ENCODE measurements at places on chromosomes 6 and 20. TPM values are rescaled to one million over a fixed set of nuclear protein-coding genes. Genes with fewer than 3 reads are reported as not detected.
A peak's percentile ranks its signal among the peaks of the same experiment; 100 is the strongest.

Gene FAM184A
- total RNA-seq: 0.26 TPM

Gene POLR1H
- total RNA-seq: 62.1 TPM

Gene TXLNB
- not detected for total RNA-seq

Gene CRYBG1
- 45.0 TPM for total RNA-seq

- no peak for DNase-seq
Measured at GRCh38 chr6:135658481-135658880, 160.9 kb upstream of the AHI1 start.

DNA sequence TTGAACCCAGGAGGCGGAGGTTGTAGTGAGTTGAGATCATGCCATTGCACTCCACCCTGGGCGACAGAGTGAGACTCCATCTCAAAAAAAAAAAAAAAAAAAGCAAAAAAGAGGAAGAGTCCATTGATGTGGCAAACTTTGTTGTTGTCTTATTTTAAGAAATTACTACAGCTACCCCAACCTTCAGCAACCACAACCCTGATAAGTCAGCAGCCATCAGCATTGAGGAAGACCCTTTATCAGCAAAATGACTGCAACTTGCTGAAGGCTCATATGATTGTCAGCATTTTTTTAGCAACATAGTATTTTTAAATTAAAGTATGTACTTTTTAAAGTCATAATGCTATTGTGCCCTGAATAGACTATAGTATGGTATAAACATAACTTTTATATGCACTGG, 48.8 kb downstream of the ZFP64 start:
- no peak for DNase-seq

DNA sequence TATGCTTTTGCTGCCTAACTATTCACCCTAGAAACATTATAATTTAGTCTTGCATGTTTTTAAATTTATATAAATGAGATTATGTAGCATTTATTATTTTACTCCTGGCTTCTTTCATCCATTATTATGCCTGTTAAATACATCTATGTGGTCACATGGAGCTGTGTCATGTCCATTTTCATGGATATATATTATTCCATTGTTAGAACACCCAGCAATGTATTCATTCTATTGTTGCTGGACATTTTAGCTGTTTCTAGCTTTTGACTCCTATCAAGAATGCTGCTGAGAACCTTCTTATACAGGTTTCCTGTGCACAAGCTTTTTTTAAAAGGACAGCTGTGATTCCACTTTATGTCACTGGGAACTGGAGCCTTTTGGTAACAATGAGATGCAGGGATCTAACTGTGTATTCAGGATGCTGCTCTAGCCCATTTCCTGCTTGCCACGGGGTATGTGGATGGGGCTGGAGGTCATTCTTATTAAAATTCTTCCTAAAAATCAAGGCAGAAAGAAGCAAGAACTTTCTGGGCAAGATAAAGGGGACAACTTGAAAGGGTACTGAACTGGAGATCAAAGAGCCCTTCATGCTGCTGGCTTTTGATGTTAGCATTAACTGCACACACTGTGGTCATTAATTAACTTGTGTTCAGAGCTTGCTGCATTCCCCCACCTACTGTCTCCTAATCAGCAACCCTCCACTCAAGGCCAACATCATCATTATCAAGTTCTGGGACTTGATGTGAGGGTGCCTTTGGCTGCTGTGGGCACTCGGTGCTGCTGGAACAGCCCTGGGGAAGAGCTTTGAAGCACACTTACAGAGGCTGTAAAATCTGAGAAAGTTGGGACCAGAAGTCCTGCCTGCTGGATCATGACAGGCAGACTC, 96.6 kb upstream of the AKIRIN2 start:
- no peak for DNase-seq

DNA sequence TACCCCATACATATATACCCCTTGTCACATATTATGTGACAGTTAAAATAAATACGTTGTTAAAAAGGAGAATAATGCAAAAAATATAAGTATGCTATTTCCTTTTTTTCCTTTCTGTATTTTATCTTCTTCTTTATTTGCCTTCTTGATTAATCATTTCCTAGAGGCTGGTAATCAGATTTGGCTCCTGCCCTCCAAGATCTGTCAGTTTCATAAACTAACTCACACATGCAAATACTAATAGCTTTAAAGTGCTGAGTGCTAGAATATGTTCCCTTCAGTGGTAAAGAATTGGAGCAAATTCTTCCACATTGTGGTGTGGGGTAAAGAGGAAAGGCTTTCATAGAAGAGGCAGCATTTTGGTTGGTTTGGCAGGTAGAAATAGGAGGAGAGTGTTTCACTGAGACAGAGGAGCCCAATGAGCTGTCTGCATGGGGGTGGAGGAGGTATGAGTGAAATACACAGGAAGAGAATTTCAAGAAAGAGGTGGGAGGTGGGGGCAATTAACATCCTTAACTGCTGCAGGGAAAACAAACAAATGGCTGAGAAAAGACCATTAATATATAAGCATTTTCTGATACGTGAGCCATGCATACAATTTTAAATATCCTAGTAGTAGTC, 523.9 kb downstream of the BMP2 start:
- no peak for DNase-seq

DNA sequence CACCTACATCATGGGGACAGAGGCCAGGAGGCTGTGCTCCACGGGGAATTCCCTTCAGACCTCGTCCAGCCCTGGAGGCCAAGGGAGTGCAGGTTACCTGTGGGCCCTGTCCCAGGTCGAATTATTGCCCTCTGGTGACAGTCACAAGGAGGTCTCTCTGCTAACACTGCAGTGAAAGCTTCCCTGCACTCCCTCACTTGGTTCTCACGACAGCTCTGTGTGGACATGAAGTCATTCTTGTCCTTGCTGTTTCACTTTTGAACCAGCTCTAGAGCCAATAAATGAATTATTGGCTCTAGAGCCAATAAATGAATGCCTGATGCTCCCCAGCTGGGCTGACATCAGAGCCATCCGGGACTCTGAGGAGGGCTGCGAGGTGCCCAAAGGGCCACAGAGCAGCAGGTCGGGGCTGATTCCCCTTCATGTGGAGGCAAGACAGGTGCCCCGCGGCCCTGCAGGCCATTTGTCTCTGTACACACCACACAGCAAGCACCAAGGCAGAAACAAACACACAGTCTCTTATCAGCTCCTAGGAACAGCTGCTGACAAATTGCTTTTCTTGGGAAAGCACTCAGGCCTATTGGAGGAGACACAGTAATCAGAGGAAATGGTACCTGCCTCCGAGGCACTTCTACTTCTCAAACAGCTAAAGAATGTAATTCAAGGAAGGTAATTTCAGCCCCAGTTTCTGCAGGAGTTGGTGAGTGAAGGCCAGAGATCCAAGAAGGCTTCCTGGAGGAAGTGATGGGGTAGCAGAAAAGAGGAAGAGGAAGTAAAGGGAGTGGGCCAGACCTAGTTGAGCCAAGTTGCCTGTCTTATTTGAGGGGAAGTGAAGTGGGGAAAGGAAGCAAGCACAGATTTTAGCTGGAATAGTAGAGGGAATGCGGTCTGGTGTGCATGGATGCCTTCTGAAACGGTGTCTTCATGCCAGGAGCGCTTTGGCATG, 27.5 kb upstream of the TBXT start:
- DNase-seq: no peak

DNA sequence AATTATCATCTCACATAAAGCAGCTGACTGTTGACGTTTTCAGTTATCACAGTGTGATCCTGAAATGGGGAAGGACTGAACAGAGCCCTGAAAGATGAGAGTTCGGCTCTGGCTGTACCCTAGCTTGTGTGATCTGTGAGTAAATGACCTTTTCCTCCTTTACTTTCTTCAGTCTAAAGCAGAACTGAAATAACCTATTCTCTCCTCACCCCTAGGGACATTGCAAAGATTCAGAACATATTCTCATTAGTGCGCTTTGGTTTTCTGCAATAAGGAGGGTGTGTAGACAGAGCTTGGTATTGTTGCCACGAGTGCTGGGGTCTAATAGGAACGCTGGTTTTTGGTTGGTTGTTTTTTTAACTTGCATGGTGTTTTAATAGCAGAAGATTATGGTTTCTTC, 16.7 kb downstream of the FARS2 start:
- DNase-seq: no peak

DNA sequence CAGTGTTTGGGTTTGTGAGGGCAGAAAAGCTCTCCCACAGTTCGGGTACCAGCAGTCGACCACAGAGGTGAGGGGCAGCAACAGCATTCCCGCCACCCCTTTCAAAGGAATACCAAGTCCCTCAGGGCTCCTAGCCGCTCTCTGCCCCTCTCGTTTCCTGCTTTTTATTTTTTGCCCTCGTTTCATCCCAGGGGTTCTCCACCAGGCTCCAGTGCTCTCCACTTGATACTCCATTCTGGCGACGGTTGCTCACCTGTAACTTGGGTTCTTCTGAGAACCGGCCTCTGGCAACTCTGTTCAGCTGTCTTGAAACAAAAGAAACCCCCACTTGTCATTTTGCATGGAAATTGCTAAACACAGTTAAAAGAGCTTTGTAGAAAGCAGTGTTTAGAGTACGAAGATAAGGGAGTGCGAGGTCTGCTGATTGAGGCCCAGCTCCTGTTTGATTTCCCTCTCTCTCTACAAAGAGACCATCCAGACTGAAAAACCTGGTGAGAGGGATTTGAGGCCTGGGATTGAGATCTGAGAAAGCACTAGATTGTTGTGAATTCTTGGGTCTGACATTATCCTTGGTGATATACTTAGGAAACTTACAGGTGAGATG, 28.7 kb downstream of the IGF2R start:
- DNase-seq: no peak

DNA sequence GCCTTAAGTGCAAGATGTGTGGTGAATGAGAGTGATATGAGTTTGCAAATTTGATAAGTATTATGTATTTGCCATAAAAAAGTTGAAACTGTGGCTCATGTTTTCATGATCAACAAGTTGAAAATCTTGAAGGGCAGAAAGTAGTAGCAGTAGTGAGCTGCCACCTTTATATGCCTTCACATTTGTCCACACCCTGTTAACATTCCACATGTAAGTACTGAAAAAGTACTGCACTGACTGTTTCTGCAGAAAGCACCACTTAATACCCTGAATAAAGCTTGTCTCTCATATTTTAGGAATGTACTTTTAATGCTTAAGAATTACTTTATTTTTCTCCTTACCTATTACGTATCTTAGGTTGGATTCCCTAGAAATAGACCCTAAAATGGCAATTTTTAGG, 45.9 kb downstream of the FLRT3 start:
- no peak for DNase-seq

DNA sequence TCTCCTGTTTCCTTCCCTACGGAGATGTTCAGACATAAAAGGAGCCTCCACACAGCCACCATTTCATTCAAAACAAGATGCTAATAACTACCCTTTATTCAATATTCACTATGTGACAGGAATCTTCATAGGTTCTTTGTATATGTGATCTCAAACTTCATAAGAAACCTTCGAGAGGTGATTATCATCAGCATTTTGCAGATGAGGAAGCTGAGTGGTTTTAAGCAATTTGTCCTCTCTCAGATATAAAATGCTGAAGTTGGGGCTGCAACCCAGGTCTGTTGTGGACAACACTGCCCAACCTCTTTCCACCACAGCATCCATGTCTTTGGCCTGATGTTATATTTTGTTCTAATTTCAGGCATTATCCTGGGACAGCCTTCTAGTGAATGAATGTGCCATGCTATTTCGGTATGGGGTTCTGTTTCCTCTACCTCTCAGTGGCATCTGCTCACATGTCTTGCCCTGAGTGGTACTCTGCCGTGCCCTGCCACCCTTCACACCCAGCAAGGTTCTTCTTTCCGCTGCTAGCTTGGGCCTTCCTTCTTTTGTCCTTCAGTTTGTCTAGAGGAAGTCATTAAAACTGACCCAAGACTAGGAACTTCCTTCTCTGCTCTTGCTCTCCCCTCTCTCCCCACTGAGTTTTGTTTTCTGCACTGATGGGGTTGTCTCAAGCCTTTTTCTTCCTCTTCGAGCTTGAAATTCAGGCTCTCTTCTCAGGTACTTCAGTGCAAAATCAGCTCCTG, 300.9 kb upstream of the PRDM1 start:
- DNase-seq: no peak

GRCh38 chr6:17877196-17877894, 110.1 kb downstream of the KIF13A start:
- peak; percentile 74 for DNase-seq

- no peak for DNase-seq
Measured at GRCh38 chr20:10060226-10060625, 25.4 kb downstream of the ANKEF1 start.

DNA sequence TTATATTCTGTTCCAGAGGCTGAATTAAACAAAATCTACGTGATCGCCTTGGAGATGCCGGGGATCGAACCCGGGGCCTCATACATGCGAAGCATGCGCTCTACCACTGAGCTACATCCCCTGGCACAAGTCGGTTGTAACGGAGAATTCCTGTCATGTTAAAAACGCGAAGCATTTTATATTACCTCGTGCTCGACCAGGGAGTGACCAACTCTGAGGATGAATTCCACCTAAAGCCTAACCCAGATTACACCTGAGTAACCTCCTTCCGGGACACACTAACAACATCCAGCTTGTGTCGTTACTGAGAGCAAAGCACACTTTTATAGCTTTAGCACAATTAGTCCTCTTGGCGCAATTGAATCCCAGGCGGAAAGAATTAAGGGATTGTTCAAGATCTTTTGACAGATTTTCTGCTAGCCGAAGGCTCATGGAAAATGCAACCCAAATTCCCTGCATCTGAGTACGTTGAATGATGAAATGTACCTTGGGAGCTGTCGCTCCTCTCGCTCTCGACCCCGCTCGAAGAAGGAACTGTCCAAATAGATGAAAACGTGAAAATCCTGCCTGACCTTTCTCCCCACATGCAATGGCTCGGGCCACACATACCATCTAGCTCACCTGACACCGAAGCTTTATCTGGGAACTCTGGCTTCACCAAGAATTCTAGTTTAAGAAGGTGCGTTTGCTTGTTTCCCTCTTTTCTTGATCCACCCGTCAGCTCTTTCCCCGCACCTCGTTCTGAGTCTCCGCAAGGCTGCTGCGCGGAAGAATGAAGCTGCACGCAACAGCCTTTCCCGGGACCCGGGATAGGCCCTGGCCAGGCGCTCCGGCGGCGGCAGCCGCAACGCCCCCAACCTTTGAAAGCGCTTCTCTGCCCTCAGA, 148.3 kb downstream of the GPX5 start:
- peak; percentile 74 for DNase-seq

GRCh38 chr6:31977816-31978431, 3.9 kb upstream of the C4A start:
- DNase-seq: no peak

GRCh38 chr20:62272200-62272599, 30.6 kb upstream of the ADRM1 start:
- no peak for DNase-seq
